ENCODE measurements at places on chromosomes 2 and 18.

DNA sequence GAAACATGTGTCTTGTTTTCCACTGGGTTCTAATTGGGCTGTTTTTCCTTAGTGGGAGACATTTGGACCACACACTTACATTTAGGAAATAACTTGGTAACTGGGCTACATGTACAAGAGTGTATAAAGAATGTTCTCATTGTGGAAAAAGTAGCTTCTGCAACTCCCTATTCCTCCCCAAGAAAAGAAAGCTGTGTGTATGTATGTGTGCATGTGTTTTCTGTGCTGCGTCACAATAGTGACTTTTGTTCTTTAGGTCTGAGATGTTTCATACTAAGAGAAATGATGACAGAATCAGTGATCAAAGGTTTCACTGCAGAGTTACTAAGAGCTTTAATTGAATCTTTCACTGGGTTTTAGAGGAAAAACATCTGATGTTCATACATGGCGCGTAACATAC lies 82.7 kb downstream of the TANC1 start:
- no peak for DNase-seq

- DNase-seq = no peak
These were observed 154.1 kb downstream of the HDAC4 start for GRCh38 chr2:239246723-239247122.

GRCh38 chr2:88250404-88250803 lies 80.3 kb downstream of the THNSL2 start:
- no peak for DNase-seq

GRCh38 chr2:142819411-142819810 lies 58.1 kb upstream of the KYNU start:
- DNase-seq = no peak

GRCh38 chr2:211144078-211144477 lies 587.7 kb downstream of the CPS1 start:
- peak; percentile 69 for DNase-seq

DNA sequence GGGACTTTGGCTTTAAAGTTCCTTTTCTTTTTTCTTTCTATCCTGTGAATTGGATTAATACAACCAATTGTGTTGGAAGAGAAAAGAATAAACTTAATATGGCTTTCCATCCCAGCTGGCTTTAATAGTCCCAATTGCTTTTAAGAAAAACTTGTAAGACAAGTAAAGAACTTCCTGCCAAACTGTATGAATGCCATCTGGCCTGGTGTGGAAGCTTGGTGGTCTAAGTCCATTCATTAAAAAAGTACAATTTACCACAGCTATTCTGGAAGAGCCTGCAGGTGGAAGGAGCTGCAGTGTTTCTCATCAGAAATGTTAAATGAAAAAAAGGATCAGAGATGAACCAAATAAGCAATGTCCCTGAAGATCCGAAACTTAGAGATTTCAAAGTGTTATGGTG lies 103.9 kb downstream of the KLHL14 start:
- DNase-seq = no peak

DNA sequence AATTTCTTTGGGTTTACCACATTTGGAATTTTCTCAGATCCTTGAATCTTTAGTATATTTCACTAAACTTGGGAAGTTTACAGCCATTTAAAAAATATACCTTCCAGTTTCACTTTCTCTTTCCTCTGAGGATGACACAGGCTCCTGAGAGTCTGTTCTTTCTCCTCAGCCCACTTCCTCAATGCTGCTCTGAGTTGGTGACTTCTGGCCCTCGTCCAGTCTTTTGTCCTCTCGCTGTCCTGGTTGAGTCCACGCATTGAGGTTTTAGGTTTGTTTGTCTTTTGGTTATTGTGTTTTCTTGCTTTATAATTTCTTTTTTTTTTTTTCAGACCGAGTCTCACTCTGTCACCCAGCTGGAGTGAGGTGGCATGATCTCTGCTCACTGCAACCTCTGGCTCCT lies 40.7 kb upstream of the GALR1 start:
- DNase-seq = peak; percentile 14

DNA sequence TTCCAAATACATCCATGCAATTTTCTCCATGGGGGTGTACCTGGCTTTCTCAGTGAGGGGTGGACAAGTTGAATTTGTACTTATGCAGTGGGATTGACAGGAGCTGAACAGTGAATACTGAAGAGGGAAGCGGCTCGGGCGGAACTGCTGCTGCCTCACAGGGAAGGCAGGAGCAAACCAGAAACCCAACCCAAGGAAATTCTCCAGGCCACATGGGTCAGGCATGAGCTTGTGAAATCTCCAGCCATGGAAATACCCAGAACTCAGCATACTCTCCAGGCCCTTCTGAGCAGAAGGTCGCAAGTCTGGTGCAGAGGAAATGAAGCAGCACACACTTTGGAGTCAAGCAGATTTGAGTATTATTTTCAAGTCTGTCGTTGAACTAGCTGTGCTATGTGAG lies 26.5 kb upstream of the INO80C start:
- peak; percentile 31 for DNase-seq

- DNase-seq = no peak
These were observed 838.6 kb downstream of the MBD2 start for GRCh38 chr18:53385889-53386288.

DNA sequence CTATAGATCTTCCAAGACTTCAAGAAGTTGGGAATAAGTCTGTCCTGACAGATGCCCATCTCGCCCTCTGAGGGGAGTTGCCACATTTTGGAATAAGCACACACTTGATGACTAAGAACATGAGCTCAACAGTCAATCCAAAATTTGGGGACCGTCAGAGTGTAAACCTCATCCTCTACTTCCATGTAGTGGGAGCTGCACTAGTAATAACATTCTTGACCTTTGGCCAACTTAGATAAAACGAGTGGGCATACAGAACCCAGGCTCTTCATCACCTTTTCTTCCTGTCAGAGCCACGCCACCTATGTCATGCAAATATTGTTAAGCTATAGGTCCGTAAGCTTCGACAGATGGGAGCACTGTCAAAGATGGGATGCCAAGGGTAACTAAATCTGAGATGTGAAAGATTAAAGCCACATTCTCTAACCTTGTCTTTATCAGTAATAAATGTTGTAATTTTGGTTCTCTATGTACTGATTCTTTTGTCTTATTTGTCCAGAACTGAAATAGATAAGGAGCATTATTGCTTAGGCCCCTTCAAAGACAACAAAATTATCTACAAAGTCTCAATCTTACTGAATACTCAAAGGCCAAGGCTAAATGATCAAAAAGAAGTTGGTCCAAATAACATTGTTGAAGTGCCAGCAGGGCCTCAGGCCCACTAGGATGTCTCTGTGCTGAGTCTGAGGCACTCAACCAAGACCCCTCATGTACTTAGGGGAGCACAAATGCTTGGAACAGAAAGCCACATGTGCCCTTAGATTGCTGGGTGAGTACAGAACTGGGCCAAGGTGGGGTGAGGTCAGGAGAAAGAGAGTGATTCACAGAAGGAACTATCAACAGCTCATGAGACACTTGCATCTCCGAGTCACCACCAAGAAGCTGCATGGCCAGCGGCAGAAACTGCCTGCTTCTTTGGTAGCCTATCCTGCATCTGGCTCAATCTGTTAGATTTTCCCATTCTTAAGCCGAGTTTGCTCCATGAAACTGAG lies 15.0 kb downstream of the CDH2 start:
- no peak for DNase-seq

GRCh38 chr2:41026613-41027012 lies 574.7 kb upstream of the SLC8A1 start:
- DNase-seq = no peak

All from fibroblast of gingiva (primary cell).